Activated T-cell treated with anti-CD3 and anti-CD28 coated beads, Interleukin-2, amount 50 U/mL, for 48 hours (primary cell): ENCODE measurements at places on chromosomes 7 and 10.

- DNase-seq = no peak
Observed at GRCh38 chr7:46123-46829, 146.1 kb upstream of the FAM20C start.

DNA sequence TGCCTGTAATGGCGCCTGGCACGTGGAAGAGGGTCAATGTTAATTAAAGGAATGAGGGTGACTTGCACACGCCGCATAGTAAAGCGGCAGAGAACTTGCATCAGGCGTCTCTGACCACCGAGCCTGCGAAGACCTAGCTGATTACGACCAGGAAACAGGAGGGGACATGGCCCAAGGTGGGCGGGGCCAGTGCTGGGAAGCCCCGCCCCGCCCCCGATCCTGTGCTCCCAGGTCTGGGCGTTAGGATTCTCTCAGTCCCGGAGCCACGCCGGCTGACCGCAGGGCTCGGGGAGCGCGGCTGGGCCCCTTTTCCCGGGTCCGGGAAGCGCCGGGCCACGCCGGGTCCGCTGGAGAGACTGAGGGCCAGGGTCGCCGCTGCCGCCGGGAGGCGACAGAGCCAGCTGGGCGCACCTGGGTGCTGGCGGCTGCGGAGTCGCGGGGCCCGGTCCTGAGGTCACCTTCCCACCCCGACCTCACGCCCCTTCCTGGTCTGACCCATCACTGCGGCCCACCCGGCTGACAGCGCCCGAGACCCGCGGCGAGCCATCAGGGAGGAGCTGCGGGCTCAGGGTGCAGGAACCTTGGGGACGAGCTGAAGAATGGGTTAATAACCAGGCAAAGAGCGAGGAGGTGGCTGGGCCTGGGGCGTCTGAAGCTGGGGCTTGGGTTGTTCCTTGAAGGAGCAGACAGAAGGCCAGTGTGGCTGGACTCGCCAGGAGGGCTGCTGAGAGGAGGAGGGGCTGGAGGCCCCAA, 23.0 kb upstream of the GRID1 start:
- DNase-seq = peak; percentile 60

GRCh38 chr10:33094263-33095051, 136.4 kb upstream of the ITGB1 start:
- DNase-seq = no peak

GRCh38 chr7:106201164-106201563, 83.6 kb downstream of the NAMPT start:
- no peak for DNase-seq

GRCh38 chr7:106166651-106167342, 54.7 kb upstream of the SYPL1 start:
- no peak for DNase-seq

GRCh38 chr10:24887855-24888231, 64.6 kb downstream of the PRTFDC1 start:
- DNase-seq = no peak

DNA sequence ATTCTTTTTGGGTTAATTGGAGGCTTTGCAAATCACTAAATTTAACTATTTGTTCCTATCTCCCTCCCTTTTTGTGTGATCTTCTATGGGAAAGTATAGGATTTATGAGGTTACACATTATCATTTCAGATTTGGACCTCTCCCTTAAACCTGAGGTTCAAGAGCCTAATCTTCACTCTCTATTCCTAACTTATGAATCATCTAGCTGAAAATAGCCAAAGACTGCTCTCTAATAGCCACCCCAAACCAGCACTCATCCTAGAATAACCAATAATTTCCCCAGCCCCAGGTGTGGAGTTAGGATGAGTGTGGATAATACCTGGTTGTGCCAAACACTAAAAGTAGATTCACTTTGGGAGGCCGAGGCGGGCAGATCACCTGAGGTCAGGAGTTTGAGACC, 499.2 kb downstream of the GFRA1 start:
- DNase-seq = no peak

- peak; percentile 50 for DNase-seq
Observed at GRCh38 chr10:100341953-100342626, 4.9 kb upstream of the SCD start.

- DNase-seq = no peak
Observed at GRCh38 chr10:58209669-58210068, 58.0 kb downstream of the IPMK start.

DNA sequence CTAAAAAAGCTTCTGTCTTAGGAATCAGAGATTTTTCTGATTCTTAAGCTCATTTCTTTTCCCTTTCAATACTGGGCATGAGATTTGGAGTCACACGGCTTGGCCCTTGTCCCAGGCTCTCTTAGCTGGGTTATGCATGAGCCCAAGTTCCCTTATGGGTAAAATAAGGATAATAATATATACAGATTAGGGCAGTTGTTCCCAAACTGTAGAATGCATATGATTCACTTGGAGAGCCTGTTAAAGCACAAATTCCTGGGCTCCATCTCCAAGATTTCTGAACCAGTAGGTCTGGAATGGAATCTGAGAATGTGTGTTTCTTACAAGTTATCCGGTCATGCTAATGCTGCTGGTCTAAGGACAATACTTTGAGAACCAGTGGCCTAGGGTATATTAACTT, 154.0 kb downstream of the REEP3 start:
- no peak for DNase-seq

DNA sequence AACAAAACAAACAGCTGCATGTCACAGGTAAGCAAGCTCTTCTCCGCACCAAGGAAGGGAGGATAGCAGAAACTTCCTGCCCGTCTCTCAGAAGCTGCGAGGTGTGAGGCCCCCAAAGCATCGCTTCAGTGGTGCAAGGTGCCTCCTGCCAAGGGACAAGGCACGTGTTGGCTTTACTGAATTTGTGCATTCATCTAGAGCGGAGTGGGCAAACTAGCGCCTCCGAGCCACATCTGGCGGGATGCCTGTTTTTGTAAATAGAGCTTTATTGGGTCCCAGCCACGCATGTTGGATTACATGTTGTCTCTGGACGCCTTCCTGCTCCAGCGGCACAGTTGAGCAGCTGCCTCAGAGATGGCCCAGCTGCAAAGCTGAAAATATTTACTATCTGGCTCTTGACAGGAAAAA, 27.7 kb downstream of the PHYH start:
- DNase-seq = no peak

DNA sequence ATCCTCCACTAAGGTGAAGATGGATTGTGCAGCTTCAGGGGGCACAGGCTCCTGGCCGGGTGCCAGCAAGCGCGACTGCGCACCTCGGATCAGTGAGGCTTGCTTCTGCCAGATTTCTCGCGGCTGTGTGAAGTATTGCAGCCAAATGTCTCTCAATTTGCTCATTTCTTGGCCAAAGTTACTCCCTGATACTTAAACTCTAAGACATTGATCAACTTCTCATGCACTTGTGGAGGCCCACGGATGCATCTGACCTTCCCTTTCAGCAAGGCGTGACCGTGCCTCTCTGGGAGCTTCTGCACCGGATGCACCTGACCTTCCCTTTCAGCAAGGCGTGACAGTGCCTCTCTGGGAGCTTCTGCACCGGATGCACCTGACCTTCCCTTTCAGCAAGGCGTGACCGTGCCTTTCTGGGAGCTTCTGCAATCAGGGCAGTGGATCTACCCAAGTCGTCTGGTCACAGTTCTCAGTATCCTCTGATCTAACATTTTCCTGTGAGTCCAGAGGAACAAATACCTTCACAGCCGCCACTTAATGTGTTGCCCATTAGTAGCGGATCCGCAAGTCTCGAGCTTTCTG, 248.3 kb downstream of the ADARB2 start:
- DNase-seq = no peak

DNA sequence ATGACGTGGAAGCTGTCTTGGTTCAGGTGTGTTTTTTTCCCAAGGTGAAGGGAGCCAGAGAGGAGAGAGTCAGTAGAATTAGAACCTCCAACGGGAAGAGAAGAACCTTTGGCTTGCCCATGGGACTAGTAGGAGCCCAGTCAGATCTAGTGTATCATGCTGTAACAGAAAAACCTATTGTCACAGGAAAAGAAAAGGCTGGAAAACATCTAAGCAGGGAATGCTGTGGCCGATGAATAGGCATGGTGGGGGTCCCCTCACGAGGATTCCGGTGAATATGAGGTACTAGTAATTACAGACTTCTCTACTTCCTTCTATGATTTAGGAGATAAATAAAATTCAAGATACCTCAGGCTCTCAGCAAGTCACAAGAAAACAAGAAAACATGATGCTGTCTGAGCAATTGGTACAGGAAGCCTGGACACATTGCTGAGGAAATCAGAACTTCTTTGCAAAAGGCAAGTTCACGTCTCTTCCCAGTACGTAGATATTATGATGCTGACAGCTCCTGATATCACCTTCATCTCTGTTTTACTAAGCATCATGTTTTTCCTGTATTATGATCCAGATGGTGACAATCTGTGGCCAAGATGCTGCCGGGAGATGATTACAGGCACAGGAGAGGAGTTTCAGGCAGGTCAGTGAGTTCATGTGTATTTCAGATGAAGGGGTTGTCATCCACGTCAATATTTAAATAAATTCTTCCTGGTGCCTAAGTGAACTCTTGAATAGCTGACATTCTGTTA, 54.3 kb upstream of the NPY start:
- DNase-seq = no peak

GRCh38 chr7:45686441-45687184, 112.4 kb downstream of the ADCY1 start:
- DNase-seq = peak; percentile 10

- no peak for DNase-seq
Observed at GRCh38 chr10:104935656-104936055, 294.6 kb downstream of the SORCS3 start.

DNA sequence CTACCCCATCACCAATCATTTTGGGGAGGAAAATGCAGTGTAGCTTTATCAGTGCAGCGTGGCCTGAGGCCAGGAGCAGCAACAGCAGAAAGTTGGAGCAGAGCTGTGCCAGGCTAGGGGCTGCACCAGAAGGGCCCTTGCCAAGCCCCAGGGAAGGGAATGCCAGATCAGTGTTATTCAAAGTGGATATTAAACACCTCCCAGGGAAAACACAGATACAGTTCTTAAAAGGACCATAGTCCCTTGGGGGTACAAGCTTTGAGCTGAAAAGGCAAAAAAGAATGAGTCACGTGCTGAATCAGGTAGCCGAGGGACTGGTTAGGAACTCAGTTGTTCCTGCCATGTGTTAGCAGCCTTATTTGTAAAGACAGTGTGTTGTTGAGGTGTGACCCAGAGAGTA, 54.0 kb downstream of the GSDME start:
- DNase-seq = no peak

- DNase-seq = peak; percentile 72
Observed at GRCh38 chr7:149071641-149072437, 18.7 kb downstream of the ZNF786 start.

- no peak for DNase-seq
Observed at GRCh38 chr7:93232673-93233018, 480 bp downstream of the VPS50 start.
